ENCODE measurements at places on chromosomes 2 and 18. TPM values are rescaled to one million over a fixed set of nuclear protein-coding genes. Genes with fewer than 3 reads are reported as not detected.

SERPINB11 gene
- not detected for total RNA-seq

PLB1 gene
- total RNA-seq = 0.61 TPM

MEIS1 gene
- 14.7 TPM for total RNA-seq

DSC2 gene
- not detected for total RNA-seq

CABYR gene
- not detected for total RNA-seq

Data from SJCRH30 (cell line).